CD4-positive, alpha-beta T cell (primary cell): ENCODE measurements at places on chromosomes 6 and 20.

DNA sequence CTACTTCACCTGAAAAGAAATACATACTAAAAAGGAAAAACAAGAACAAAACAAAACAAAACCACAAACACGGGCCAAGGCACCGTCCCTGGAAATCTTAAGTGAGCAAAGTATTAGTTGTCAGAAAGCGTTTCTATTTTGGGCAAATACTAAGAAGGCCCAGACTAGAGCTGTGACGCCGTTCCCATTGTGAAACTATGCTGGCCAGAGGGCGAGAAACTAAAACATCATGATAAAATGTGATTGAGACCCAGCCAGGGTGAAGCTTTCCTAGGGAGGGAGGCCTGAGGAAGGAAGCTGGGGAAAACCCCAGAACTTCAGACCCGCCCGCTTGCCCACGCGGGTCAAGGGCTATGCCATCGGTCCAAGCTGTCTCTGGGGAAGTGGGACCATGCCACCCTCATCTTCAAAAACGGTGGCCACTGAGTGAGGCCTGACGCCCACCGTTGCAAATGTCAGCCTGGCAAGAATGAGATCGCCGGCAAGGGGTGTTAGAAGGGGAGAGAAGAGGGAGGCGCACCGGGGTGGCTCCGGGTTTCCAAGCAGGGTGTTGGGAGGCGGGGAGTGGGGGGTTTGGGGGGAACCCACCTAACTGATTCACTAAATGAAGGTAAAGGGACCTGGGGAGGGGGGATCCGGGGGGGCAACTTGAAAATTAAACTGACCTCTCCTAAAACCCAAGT lies 1950.9 kb upstream of the DEFB115 start:
- H3K36me3 ChIP-seq, result no peaks in the 10 kb centered on the region
- DNase-seq, result no peak
- peak overlapping the region; percentile 7 for H3K4me3 ChIP-seq
- no peaks in the 10 kb centered on the region for H3K4me1 ChIP-seq
- H3K27ac ChIP-seq, result peak overlapping the region; percentile 37

GRCh38 chr20:56460459-56460858 lies 8.0 kb upstream of the RTF2 start:
- H3K4me3 ChIP-seq, result no peak overlapping the region
- peak; percentile 26 for DNase-seq
- H3K27me3 ChIP-seq, result no peaks in the 10 kb centered on the region
- H3K4me1 ChIP-seq, result peaks cover 30% of the 10 kb centered on the region
- H3K36me3 ChIP-seq, result peaks cover 14% of the 10 kb centered on the region

- H3K27me3 ChIP-seq, result peaks cover 4% of the 10 kb centered on the region
- H3K4me3 ChIP-seq, result no peak overlapping the region
- H3K27ac ChIP-seq, result no peak overlapping the region
- H3K4me1 ChIP-seq, result no peaks in the 10 kb centered on the region
These were observed 239.6 kb downstream of the ANKRD60 start for GRCh38 chr20:57988828-57989227.

GRCh38 chr6:55047451-55048044 lies 126.8 kb upstream of the HCRTR2 start:
- DNase-seq, result no peak
- no peak overlapping the region for H3K27ac ChIP-seq
- H3K4me3 ChIP-seq, result no peak overlapping the region
- H3K4me1 ChIP-seq, result no peaks in the 10 kb centered on the region
- no peaks in the 10 kb centered on the region for H3K27me3 ChIP-seq

DNA sequence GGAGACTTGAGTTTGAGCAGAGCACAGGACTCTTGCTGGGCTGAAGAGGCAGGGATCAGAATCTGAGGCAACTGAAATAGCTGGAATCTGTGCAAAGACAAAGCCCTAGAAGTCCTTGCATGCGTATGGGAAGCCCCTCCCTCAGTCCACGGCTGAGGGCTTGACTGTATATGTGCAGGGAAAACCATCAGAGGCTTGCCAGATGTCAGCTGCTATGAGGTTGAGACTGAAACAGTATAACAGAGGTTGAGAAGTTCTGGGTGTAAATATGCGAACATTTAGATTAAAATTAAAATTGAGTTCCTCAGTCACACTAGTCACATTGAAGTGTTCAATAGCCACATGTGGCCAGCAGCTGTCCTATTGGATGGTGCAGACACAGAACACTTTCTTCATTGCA lies 108.8 kb upstream of the NEDD9 start:
- H3K27ac ChIP-seq, result no peak overlapping the region
- peaks cover 22% of the 10 kb centered on the region for H3K36me3 ChIP-seq
- H3K4me1 ChIP-seq, result peaks cover 14% of the 10 kb centered on the region
- no peak overlapping the region for H3K4me3 ChIP-seq

DNA sequence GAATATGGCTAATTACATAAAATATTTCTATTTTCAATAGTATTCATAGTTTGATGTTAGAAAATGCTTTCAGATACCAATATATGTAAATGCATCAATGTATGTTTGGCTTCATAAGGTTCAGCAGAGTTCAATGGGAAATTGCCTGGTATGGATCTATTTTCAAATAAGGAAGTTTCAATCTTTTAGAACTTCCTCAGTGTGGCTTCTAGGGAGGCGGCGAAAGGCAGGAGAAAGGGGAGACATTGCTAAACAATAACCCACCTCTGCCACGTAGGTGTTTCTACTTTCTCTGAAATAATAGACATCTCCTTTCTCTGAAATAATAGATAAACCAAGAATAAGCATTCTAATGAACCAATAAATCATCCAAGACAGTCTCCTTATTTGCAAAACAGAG lies 237.7 kb upstream of the RAB32 start:
- DNase-seq, result no peak
- no peaks in the 10 kb centered on the region for H3K36me3 ChIP-seq
- no peak overlapping the region for H3K27ac ChIP-seq
- no peaks in the 10 kb centered on the region for H3K4me1 ChIP-seq
- no peak overlapping the region for H3K4me3 ChIP-seq

DNA sequence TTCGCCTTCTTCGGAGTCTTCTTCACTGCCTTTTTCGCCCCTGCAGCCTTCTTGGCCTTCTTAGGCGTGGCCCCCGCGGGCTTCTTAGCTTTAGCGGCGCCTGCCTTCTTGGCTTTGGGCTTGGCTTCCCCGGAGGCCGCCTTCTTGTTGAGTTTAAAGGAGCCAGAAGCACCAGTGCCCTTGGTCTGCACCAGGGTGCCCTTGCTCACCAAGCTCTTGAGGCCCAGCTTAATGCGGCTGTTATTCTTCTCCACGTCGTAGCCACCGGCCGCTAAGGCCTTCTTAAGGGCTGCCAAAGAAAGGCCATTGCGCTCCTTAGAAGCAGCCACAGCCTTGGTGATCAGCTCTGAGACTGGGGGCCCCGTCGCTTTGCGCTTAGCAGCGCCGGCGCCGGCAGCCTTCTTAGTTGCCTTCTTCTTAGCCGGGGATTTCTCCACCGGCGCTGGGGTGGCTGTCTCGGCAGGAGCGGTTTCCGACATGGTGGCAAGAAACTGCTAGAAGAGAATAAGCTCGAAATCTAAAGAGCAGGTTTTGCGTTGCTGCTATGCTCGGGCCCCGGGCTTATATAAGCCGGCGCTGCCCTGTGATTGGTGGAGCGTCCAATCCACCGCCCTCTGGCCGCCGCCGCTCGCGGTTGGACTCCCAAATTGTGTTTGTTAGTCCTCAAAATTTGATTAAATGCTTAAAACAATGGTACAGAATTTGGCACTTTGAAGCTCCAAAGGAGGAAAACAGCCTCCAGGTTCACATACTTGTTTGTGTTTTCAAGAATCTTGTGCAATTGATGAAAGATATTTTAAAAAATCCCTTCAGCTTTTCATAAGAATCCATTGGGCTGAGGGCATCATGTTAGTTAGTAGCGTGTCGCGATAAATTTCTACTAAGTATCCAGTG lies 44.9 kb downstream of the OR2B2 start:
- peaks cover 50% of the 10 kb centered on the region for H3K4me1 ChIP-seq
- H3K36me3 ChIP-seq, result no peaks in the 10 kb centered on the region
- H3K27me3 ChIP-seq, result no peaks in the 10 kb centered on the region
- H3K4me3 ChIP-seq, result peak overlapping the region; percentile 59

GRCh38 chr20:41406896-41407444 lies 40.4 kb upstream of the EMILIN3 start:
- no peaks in the 10 kb centered on the region for H3K27me3 ChIP-seq
- peaks cover 69% of the 10 kb centered on the region for H3K36me3 ChIP-seq
- no peak overlapping the region for H3K27ac ChIP-seq
- H3K4me3 ChIP-seq, result no peak overlapping the region
- H3K4me1 ChIP-seq, result peaks cover 14% of the 10 kb centered on the region

GRCh38 chr6:114523508-114523907 lies 180.7 kb upstream of the HS3ST5 start:
- no peak overlapping the region for H3K4me3 ChIP-seq
- H3K27ac ChIP-seq, result no peak overlapping the region
- no peaks in the 10 kb centered on the region for H3K4me1 ChIP-seq
- no peaks in the 10 kb centered on the region for H3K27me3 ChIP-seq

DNA sequence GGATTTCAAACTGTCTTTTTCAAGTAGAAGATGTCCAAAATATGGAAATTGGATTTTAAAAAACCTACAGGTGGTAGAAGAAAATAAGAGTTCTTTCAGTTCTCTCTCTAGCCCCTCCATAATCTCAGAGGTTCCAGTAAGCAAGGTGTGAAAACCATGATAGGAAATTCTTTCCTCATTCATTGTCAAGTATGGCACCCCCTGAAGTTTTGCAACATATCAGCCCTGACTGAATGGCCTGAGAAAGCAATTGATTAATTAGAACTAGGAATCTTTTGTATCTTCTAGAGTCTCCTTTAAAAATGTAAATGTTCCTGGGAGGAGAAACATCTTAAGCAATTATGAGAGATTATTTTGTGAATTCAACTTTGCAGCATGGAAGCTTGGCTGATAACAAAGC lies 198.7 kb upstream of the STXBP5 start:
- H3K36me3 ChIP-seq, result no peaks in the 10 kb centered on the region
- H3K4me1 ChIP-seq, result no peaks in the 10 kb centered on the region
- H3K4me3 ChIP-seq, result no peak overlapping the region
- H3K27ac ChIP-seq, result no peak overlapping the region

DNA sequence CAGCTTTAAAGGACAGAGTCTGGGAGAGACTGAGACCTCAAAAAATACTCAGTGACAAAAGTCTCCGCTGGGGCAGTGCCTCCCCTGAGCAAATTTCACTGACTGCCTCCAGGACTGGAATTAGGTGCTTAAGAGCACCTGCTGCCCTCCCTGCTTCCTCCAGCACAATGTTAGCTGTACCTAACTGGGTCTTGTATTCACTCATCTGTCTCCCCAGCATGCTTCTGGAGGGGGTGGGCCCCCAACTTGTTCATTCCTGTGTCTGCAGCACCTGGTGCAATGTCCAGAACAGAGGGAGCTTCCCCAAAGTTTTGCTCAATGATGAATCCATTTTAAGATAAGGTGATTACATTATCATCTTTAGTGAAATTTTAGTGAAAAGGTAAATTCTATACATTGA lies 650.7 kb downstream of the KIF16B start:
- no peaks in the 10 kb centered on the region for H3K36me3 ChIP-seq
- no peak for DNase-seq
- no peaks in the 10 kb centered on the region for H3K4me1 ChIP-seq
- no peak overlapping the region for H3K27ac ChIP-seq
- H3K27me3 ChIP-seq, result no peaks in the 10 kb centered on the region
